ENCODE measurements at places on chromosomes 3 and 15.

GRCh38 chr3:71264840-71265239 lies 318.7 kb downstream of the FOXP1 start:
- DNase-seq, result no peak

DNA sequence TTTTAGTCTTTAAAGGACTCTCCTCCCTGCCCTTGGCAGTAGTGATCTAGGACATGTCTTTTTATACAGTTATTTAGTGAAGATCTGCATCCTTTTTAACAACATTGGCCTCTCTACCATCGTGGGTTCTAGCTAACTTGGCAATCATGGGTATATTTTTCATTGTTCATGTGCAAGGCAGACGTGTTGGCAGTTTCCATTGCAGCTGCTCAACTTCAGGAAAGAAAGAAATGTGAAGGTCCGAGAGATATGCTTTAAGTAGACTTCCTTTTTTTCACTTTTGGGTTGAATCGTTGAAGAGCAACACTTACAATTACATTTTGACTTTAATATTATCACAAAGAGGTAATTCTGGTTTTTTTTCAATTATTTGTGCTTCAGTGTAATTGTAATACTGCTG lies 172.6 kb downstream of the SATB1 start:
- DNase-seq, result no peak

- no peak for DNase-seq
Measured at GRCh38 chr15:63338170-63338569, 43.5 kb downstream of the CA12 start.

DNA sequence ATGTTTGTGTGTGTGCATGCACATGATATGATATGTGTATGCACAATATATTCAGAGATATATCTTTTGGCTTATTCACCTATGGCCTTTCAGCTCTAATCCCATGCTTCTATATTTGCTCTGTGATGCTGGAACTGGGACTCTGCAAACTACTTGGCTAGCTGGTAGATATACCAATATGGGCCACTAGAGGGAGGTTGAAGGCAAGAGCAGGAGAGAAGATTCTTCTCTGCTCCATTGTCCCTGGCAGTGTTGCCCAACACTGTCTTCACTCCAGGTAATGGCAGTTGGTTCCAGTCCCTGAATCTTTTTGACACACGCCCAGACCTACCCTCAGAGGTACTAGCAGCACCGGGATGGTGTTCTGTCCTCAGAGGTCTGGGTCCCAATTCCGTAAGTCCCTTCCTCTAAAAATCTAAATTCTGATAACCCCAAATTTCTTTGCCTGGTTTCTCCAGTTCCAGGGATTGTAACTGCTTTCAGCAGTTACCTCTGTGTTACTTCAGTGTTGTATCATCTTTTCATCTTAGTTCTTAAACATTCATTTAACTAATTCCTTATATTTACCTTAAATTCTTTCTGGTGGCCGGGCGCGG lies 44.7 kb downstream of the GTPBP8 start:
- no peak for DNase-seq

GRCh38 chr3:150771600-150771999 lies 8.6 kb upstream of the SIAH2 start:
- DNase-seq, result no peak

DNA sequence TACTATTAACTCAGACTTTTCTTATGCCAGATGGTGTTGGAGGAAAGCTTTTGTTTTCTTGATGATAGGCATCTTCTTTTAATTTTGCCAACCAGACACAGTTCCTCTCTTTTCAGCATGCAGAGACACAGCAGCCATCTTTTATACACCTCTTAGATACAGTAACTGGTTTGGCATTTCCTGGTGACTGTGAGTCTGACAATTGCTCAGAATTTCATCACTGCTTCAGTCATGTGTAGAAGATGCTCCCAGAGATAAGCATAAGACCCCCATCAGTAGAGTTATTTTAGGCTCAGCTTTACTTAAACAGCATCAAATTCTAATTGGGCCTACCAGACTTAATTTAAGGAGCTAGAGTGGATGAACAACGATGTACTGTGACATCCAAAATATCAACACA lies 779.0 kb downstream of the SQOR start:
- no peak for DNase-seq

GRCh38 chr3:45904931-45905330 lies 18.6 kb downstream of the CCR9 start:
- DNase-seq, result no peak

DNA sequence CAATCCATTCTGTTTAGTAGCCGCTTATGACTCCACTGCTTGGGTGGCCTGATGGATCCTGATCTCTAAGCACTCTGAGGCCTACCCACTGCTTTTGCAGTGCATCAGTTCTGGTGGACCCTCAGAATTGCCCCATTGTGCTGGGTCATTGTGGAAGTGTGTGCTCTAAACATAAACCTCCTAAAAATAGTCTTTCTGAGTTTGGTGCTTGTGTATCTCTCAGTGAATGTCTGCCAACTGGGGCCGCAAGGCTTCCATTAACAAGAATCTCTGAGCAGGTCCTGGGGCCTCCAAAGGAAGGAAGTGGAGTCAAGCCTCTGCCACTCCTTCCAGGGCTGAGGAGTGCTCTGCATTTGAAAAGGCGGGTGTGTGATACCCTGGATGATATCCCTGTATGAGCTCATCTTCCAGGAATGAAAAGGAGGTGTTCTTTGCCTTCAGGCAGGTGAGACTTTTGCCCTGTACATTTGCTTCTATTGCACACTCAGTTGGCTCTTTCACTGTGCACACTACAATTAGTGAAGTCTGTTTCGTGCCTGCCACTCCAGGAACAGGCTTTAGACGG lies 80.0 kb upstream of the CACNA2D3 start:
- no peak for DNase-seq

DNA sequence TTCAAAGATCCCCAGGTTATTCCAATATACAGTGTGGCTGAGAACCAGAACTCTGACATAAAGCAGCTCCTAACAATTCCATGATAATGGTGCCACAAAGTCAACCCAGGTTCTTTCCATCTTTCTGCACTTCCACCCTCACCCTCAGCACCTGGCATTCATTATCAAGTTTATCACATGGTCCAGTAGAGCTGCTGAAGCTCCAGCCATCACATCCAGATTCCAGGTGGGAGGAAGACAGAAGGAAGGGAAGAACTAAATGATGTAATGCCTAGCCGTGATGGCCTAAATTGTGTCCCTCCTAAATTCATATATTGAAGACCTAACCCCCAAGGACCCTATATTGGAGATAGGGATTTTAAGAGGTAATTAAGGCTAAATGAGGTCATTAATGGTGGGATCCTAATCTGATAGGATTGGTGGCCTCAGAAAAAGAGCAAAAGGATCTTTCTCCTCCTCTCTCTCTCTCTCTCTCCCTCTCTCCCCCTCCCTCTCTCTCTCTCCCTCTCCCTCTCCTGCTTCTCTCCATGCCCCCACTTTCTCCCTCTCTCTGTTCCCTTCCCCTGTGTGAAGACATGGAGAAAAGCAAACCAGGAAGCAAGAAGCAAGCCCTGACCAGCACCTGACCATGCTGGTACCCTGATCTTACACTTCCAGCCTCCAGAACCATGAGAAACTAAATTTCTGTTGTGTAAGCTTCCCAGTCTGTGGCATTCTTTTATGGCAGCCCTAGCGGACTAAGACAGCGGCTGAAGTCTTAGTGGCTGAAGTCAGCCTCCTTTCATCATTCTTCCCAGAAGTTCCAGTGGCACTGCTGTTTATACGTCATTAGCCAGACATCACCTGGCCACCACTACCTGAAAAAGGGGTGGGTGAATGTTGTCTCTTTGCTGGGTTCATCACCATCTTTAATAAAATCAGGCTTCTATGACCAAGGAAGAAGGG lies 369.7 kb upstream of the PROK2 start:
- DNase-seq, result no peak

- DNase-seq, result no peak
Measured at GRCh38 chr3:105979961-105980360, 111.1 kb upstream of the CBLB start.

- DNase-seq, result no peak
Measured at GRCh38 chr3:55090746-55091145, 162.9 kb upstream of the LRTM1 start.

GRCh38 chr3:14689247-14689980 lies 14.5 kb downstream of the C3orf20 start:
- DNase-seq, result no peak

DNA sequence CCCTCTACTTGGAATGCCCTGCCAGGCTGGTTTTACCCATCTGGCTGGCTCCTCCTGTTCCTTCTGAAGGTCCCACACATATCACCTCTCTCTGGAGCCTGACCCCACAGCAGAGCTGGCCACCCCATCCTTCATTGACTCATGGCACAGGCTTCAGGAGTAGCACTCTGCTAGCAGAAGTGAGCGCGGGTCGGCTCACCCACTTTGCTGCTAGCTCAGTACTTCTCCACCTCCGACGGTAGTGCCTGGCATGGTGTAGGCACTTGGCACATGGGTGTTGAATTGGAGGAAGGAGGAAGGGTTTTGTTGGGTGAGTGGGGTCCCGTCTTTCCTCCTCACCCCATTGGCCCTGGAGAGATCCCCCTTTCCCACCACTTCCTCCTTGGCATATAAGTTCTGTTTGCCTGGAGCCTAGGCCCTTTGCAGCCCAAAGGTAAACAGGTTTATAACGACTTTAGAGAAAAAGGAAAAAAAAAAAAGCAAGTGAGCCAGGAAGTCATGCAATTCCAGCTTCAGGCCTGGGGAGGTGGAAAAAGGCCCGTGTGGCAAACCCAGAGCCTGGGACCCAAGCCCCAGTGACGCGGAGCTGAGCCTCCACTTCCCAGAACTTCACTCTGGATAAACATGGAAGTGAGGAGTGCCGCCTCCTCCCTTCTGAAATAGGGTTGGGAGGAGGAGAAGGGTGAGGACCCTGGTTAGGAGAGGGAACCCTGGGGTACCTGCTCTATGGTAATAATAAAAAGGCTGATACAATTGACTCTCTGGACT lies 35.4 kb downstream of the SMAD6 start:
- no peak for DNase-seq

DNA sequence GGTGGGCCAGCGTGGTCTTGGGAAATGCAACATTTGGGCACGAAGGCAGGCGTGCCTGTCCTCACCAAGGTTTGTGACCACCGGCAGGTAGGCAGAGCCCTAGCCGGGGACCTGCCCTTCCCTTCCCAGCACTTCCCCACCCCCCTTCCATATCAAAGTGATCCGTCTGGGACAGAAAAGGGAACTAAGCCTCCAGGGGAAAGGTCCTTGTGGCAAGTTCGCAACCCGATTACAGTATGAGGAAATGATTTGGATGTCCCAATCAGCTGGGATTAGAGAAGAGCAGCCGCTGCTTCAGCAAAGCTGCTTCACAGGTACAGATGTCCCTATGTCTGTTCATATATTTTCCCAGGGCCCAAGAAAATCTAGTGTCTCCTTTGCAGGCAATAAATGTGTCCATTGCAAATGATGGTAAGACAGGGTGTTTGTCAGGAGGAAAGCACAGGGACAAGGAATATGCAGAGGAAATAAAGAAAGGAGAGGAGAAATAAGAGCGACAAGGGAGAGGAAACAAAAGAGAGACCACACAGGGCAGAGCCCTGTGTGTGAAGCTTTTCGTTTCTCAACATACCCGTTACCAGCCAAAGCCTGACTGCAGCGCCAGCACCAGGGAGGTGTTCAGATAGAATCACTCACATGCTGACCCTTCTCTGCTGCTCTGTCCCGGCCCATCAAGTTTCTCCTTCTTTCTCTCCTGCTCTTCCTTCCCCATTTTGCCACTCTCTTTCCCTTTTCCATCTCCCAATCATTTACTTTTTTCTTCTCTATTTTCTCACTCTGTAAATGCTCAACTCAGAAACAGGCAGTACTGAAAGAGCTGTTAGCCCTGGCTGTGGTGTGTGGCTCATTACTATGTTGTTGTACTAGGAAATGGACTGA lies 17.4 kb upstream of the SECISBP2L start:
- no peak for DNase-seq

- no peak for DNase-seq
Measured at GRCh38 chr15:69956417-69956816, 141.3 kb downstream of the TLE3 start.

DNA sequence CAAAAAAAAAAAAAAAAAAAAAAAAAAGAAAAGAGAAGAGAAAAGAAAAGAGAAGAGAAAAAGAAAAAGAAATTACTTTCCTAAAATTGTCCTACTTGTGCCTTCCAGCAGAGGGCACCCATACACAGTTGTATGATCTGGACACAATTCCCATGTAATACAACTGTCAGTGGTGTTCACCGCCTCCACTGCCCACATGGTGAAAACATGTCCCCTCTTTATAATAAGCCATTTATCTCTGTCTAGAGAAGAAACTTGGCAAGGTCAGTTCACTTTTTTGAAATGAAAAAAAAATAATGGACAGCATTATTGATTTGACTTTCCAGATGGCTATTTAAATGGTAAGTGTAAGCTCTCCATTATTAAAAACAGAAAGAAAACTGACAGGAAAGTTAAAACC lies 459.4 kb downstream of the GBE1 start:
- DNase-seq, result no peak

DNA sequence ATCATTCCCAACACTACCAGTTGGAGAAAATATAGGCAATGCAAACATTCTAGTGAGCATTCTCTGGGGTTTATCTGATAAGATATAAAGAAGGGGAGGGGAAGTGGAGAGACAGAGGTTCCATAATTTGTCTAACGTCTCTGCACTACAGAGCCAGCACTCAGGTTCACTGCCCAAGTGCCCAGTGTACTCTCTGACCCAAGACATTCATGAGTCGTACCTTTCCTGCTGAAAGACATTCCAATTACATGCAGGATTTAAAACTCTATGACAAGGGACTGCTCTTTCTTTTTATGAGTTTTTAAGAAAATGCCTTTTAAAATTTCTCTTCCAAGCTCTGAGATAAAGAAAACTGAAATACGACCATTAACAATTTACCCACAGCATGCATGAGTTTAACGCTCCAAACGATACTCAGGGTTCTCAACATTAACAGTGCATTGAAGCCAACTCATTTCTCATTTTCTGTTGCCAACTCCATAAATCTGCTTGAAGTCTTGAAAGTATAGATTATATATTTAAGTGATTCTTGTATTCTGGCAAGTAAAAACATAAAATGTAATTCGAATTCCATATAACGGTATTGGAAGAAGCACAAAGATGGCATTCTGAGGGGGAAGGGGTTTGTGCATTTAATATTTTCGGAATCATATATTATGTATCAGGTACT lies 193.4 kb downstream of the SUCLG2 start:
- no peak for DNase-seq

DNA sequence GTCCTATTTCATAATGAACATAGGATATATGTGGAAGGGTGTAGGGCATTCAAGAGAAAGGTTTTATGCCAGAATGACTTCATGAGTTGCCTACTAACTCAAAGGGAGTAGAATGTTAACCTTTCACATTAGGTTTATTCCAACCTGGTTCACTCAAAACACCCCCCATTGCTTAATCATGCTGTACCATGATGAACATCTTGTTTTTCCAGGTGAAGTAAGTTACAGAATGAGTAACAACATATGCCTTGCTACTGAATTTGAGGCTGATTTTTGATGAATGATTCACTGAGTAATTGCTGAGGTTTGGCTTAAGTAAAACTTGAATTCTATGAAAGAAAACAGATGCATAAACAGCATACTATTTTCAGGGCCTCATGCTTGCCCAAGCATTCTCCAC lies 5.9 kb upstream of the CLDN16 start:
- DNase-seq, result no peak
